Neural crest cell (in vitro differentiated cells): ENCODE measurements at places on chromosomes 11 and 22. TPM values are rescaled to one million over a fixed set of nuclear protein-coding genes. Genes with fewer than 3 reads are reported as not detected.
A peak's percentile ranks its signal among the peaks of the same experiment; 100 is the strongest.

GRCh38 chr11:93199616-93200015 lies 1.8 kb upstream of the SLC36A4 start:
- no peak for DNase-seq

GRCh38 chr11:62652161-62653006 lies 718 bp downstream of the INTS5 start:
- DNase-seq = no peak

GRCh38 chr11:19985111-19985510 lies 175.2 kb downstream of the DBX1 start:
- DNase-seq = no peak

DNA sequence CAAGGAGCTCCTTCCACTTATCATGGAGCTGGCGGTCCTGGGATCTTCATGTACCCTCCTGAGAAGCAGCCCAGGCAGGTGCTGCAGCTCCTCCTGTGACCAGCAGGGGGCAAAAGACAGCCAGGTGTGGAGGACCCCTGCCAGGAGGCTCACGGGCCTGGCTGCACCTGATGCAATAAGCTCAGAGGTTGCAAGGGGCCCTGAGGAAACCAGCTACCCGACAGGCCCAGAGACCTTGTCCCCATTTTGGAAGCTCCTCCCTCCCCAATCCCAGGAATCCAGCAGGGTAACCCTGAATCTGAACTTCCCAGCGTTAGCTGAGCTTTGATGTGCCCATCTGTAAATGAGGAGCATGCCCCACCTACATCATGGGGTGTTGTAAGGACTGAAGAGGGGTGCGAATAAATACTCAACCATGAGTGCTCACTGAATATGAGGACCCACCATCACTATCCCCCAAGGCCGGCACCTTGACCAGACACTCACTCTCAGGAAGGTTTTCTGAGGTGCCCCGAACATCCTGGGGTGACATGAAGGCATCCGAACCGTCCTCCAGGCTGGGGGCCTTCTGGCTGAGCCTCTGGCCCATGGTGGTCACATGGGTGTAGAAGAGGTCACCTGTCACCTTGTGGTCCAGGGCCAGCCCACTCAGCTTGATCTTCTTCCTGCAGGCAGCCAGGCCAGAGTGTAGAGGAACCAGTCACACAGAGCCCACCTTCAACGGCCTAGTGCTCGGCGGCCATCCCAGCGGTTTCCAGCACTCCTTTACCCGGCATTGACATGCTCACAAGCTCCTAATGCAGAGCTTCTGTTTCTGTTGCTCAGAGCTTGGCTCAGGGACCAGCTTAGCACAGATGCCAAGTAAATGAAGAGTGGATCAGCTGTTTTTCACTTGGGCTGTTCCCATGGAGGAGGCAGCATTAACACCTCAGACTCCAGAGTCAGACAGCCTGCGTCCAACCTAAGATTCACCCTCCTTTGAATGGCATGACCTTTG lies 21.7 kb downstream of the SLC43A1 start:
- peak; percentile 44 for DNase-seq

DNA sequence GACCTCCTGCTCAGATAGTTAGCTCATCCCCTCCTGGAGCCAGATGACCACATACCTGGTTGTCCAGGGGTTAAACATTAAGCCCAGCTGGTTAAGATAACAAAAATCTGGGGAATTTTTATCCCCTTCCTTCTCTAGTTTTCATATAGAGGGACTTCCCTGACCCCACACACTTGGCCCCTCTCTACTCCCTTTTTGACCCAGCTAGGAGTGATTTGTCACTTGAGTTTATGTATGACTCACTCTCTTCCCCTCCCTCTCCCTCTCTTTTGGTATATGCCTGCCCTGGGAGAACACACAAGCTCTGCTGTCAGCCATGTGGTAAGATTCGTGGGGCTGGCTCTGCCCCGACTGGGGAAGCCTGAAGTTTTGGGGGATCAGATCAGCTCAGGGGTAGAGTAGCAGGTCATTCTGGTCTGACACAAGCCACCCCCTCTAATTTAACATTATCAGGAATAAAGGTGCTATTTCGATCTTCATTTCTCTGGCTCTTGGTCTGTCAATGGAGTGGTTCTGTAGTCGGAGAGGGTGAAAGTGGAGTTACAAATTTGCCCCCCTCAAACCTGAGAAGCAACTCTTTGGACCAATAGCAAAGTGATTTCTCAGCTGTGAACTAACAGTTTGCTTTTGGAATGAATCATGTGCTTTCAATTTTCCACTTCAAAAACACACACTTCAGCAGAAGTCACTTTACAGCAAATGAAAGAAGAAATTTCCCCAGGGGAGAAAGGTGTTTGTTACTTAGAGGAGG lies 415.3 kb upstream of the CADM1 start:
- no peak for DNase-seq

- no peak for DNase-seq
These were observed 1.9 kb downstream of the RHBDD3 start for GRCh38 chr22:29265929-29266328.

DNA sequence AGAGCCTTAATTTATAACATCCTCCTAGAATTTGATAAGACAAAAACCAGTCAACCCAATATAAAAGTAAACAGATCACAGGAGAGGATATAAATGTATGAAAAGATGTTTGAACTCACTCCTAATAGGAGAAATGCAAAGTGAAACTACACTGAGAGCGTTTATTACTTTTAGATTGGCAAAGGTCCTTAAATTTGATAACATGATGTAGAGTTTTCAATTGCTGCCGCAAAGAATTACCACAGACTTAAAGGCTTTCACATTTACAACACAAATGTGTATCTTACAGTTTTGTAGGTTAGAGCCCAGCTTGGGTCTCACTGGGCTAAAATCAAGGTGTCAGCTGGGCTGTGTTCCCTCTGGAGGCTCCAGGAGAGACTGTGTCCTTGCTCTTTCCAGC lies 9.1 kb upstream of the POU2AF2 start:
- no peak for DNase-seq

- no peak for DNase-seq
These were observed 3.6 kb downstream of the MTMR3 start for GRCh38 chr22:29886596-29886995.

- no peak for DNase-seq
These were observed 5.0 kb downstream of the FTH1 start for GRCh38 chr11:61962213-61963015.

Gene KCNE3
- total RNA-seq = 2.2 and 2.6 TPM in 2 replicates

Gene NPAS4
- total RNA-seq = 0.14 and 0.63 TPM in 2 replicates

Gene ARHGAP8
- total RNA-seq = 0.61 and 0.96 TPM in 2 replicates

Gene RFPL2
- 0.21 TPM in 1 of 2 replicates, not detected in the other for total RNA-seq

Gene RHOD
- 1.7 and 2.1 TPM in 2 replicates for total RNA-seq
